ENCODE measurements at places on chromosomes 1 and 21.

DNA sequence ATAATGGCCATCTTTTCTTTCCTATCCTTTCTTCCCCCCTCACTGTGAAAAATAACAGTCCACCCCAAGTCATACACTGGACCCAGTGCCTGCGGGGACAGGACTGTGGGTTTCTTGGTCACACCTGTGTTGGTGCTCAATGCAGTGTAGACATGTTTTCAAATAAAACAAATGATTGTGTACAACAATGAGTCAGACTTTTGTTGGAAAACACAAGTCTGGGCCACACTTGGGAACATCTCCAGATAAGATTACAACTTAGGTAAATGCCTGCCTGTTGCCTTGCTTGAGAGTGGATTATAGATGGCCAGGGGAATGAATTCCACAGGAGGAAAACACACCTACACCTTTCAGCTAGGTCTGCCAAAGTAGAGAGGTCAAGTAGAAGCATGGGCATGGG is 34.1 kb downstream of the PDPN start:
- DNase-seq = no peak

GRCh38 chr1:168288311-168289052 is 7.8 kb downstream of the TBX19 start:
- DNase-seq = no peak

- no peak for DNase-seq
Observed at GRCh38 chr1:42420911-42421585, 34.8 kb downstream of the ZMYND12 start.

DNA sequence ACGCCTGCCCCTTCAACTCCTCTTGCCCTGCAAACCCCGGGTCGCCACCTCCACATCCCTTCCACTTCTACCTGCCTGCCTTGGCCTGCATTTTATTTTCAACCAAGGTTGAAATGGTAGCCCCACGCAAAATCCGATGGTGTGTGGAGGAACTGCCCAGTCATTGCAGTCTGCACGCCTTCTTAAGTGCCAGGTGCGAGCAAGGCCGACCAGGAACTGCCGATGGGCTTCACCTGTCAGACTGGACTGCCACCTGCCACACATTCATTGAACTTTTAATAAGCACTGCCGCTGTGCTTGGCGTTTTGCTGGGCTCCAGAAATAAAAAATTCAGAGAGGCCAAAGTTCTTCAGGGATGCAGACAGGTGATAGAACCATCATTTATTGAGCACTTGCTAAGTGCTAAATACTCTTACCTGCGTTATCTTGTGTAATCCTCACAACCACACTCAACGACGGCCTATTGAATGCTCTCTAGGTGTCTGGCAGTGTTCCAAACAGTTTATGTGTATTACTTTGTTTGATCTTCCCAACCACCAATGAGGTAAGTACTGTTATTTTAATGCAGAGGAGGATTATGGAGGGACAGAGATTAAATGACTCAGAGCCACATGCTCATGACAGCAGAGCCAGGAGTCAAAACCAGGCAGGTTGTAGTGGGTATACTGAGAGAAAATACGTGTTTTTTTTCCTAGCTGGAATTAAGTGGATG is 36.2 kb downstream of the CACHD1 start:
- no peak for DNase-seq

GRCh38 chr1:19837866-19838265 is 22.8 kb upstream of the RNF186 start:
- DNase-seq = no peak
